ENCODE measurements at places on chromosomes 1 and 21.
A peak's percentile ranks its signal among the peaks of the same experiment; 100 is the strongest.

- DNase-seq = no peak
These were observed 63.7 kb downstream of the MACF1 start for GRCh38 chr1:39268112-39268581.

DNA sequence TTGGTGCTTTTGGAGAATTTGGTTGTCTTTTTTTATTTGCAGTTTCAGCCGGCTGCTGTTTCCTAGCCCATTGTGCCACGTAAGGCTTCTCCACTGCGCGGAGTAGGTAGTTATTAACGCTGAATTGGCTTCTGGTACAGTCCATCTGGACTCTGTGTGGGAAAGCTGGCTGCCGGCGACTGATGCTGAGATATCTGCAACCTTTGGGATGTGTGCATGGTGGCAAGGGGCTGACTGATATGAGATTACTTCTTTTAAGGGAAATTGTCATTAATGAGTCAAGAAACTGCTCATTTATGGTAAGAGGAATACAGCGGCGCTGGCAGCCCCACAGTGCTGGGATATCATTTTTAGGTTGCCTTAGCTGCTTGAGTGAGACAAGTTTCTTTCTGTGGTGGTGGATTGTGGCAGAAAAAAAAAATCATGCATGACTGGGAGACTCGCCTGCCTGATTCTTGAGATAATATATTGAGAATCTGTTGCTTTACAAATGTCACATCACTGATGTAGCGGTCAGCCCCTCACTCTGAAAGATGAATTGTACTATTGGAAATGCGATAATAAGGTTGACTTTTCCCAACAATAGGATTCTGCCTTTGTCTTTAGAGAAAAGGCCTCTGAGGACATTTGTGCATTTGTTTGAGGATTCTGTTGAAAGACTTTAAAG lies 2.5 kb upstream of the ELAVL4 start:
- DNase-seq = no peak

DNA sequence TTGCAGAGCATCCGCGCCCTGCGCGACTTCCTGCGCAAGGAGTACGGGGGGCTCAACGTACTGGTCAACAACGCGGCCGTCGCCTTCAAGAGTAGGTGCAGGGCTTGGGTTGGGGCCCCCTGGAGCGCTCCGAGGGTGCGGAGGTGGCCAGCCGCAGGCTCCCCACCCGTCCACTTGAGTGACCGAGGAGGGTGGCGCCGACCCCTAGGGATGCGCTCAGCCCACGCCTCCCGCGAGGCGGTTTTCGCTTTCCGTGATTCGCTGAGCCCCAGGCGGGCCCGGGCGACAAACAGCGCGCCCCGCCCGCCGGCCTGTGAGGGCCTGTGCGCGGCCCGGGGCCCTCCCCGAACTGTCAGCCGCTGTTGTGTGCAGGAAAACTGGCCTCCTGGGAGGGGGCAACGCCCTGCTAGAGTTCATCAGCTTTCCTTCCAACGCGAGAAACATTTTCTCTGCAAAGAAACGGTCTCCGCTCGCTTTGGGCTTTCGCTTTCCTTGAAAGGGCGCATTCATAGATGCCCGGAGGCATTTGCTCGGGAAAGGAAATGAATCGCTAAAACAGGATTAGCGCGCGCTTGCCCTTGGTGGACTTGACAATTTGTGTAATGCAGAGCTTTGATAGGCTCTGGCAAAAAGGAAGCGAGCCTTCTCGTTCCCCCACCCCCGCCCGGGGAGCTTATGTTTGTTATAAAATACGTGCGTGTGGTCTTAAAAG lies 668 bp downstream of the CBR3 start:
- peak; percentile 73 for DNase-seq

DNA sequence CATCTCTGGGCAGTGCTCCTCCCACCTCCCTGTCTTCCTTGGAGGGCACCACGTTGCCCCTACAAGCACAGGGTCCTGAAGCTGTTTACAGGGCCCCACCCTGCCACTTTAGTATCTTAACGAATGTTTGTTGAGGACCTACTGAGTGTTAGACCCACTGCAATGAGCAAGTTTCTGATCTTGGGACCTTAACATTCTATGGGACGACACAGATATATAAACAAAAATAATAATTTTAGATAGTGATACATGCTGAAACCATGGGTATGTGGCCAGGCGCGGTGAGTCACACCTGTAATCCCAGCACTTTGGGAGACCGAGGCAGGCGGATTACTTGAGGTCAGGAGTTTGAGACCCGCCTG lies 10.1 kb downstream of the ENTREP3 start:
- DNase-seq = no peak
